ENCODE measurements at places on chromosomes 7 and 10. TPM values are rescaled to one million over a fixed set of nuclear protein-coding genes. Genes with fewer than 3 reads are reported as not detected.
A peak's percentile ranks its signal among the peaks of the same experiment; 100 is the strongest.

GRCh38 chr10:42690449-42691360, 52.3 kb upstream of the ZNF33B start:
- DNase-seq: no peak

GRCh38 chr7:121837462-121837861, 35.5 kb upstream of the PTPRZ1 start:
- no peak for DNase-seq

GPR85 gene
- polyA plus RNA-seq: 5.0 TPM

DNA sequence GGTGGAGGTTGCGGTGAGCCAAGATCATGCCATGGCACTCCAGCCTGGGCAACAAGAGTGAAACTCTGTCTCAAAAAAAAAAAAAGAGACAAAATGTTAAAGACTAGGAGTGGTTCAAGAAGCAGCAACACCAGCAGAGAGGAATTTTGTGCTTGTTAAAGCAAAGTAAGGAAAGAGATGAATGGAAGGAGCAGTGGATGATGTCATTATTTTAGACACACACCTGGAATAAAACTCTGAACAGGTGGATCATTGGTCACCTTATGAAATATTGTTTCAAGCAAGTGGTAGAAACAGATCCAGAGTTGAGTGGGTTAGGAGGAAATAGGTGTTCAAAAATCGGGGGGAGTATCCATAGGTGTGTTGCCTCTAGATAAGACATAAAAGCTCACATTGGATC, 129.7 kb upstream of the FRMD4A start:
- no peak for DNase-seq

DNA2 gene
- polyA plus RNA-seq: 1.6 TPM

DNA sequence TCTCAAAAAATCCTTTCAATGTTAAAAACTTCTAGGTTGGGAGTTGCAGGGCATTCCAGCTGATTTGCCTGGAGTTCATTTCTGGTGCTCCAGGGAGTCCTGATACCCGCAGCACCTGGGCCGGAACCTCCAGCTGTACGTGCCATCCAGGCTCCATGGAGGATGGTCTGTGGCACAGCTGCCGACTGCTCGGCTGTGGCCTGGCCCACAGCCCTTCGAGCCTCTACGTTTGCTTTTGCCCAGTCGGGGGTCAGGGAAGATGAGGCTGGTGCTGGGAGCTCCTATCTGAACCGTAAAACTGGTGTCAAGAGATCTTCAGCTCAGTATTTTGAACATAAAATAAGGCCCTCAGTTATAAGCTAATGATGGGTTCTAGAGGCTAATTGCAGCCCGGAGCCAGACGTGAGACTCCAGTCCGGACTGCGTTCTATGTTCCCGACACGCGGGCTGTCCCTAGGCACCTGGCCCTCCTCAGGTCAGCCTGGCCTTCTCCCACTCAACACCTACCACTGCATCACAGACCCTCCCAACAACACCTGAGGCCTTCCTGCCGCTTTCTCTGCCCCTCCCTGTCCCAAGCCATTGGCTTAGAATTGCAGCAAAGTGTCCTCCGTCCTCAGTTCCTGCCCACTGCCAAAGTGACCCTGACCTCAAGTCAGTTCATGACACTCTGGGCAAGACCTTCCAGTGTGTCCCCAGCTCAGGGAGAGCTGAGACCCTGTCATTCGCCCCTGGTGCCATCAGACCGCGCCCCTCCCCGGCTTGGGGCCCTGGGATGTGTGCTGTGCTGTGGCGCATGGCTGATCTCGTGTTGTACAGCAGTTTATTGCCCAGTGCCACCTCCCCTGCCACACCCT, 64.2 kb upstream of the DNAJB6 start:
- no peak for DNase-seq

GRCh38 chr7:142881586-142882337, 3.8 kb downstream of the TRPV6 start:
- no peak for DNase-seq

- DNase-seq: no peak
Measured at GRCh38 chr7:122637784-122638183, 61.1 kb downstream of the RNF133 start.

- peak; percentile 67 for DNase-seq
Measured at GRCh38 chr7:108525327-108525984, 479 bp downstream of the PNPLA8 start.

VSTM4 gene
- polyA plus RNA-seq: 3.9 TPM

GRCh38 chr7:133372337-133372736, 119.5 kb downstream of the EXOC4 start:
- no peak for DNase-seq

GRCh38 chr7:92634924-92635519, 44.8 kb upstream of the FAM133B start:
- peak; percentile 43 for DNase-seq

GRCh38 chr10:2837674-2838073, 229.7 kb upstream of the PFKP start:
- DNase-seq: no peak

- no peak for DNase-seq
Measured at GRCh38 chr7:149635561-149636329, 137.6 kb downstream of the ZNF467 start.

All from AG04450 (cell line).